Glutamatergic neuron (in vitro differentiated cells): ENCODE measurements at places on chromosomes 7 and 10. TPM values are rescaled to one million over a fixed set of nuclear protein-coding genes. Genes with fewer than 3 reads are reported as not detected.

DNA sequence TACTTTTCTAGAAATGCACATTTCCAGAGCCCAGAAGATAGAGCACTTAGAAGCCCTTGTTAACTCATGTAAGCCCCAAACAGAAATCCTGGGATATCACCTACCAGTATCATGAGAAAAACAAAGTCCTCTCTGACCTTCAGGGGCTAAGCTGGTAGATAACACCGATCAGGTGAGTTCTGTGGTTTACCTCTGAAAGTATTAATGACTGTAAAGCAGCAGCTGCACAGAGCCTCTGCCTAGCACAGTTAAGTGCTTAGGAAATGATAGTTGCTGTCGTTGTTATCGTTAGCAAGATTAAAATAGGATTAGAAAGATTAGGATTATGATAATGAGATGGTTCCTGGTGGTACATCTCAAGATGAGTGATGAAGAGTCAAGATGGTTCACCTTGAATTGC lies 64.9 kb downstream of the PLXNA4 start:
- no peak for DNase-seq

DNA sequence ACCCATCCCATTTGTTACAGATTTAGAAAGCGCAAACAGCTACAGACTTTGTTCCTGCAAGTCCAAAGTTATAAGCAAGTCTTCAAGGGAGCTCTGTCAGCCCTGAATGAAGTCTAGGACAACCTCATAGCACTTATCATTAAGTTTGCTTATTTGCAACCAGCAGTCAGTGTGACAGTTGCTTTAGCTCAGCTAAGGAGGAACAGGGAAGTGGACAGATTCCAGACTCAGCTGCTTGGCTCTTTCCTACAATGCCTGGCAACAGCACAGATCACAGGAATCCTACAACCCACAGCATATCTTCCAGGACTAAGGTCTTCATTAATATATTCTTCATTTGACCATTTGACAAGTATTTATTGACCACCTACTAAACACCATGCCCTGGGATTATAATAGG lies 17.4 kb upstream of the KIF5B start:
- no peak for DNase-seq

Gene CHAT
- 15.4 TPM for total RNA-seq

GRCh38 chr10:84945791-84946190 lies 617.4 kb downstream of the CCSER2 start:
- DNase-seq: no peak

- DNase-seq: no peak
Observed at GRCh38 chr7:16926283-16926682, 44.5 kb upstream of the AGR3 start.
